ENCODE measurements at places on chromosomes 5 and 9.

DNA sequence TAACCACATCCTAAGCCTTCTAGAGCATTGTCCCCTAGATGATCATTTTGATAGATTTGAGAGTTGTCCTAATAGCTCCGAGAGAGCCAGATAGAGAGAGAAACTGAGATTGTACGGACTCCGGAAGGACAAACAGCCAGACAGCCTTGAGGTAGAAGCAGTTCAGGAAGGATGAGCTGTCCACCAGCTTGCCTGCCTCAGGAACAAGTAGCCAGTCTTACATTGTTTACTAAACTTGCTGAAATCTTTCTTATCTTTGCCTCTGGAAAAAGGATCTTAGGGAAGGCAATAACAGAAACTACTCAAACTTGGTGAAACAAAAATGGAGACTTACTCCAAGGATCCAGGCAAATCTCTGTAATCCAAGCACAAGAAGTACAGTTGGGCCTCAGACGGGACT, 39.0 kb upstream of the SAP30L start:
- no peak for DNase-seq

DNA sequence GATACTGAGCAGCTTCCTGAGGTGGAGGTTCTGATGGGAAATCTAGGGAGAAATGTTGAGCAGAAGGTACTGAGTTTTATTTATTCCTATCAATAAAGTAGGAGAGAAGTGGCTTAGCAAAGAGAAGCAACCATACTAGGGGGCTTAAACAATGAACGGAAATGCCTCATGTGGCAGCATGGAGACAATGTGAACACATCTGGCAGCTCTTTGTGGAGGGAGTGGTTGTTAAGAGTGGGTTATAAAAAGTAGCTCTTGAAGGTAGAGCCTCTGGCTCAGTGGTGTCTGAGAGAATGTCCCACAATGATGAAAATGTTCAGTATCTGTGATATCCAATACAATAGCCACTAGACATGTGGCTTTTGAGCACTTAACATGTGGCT, 52.7 kb upstream of the EQTN start:
- DNase-seq, result no peak

DNA sequence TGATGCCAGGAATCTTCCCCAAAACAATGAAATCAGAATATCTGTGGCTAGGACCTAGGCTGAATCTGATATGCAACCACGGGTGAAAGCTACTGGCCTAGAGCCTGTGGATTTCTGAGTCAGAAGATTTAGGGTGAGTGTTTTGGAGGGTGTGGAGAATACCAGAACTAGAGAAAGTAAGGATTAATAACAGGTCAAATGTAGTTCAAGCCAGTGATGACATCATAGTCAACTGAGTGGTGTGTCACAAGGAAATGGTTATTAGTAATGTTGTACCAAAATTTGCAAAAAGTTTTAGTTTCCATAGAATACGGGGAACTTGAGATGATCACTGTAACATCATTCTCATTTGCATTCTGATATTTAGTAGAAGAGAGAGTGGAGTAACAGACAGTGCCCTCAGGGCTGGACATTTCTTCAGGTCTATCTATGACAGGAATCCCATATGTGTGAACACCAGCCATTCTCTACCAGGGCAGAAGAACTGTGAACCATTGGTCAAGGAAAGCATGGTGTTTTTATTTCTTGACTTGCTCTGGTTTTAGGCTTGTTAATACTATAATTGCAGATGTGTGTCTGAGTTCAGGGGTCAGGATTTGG, 3.7 kb downstream of the GALNT12 start:
- DNase-seq, result no peak

- no peak for DNase-seq
Observed at GRCh38 chr9:115598751-115599150, 480.8 kb upstream of the TNC start.

DNA sequence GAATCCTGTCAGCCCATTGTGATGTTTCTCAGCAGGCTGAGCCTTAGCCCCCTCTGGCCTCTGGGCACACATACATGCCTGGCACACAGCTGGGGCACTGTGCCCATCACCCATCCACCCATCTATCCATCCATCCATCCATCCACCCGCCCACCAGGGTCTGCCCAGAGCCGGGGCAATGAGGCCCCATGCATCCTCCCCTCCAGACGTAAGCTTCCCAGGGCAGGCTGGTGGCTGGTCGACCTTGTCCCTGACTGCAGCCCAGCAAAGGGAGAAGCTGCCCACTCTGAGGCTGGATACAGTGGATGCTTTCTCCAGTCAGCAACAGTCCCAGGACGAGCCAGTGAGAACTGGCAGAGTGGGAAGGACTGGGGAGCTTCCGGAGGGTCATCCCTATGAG, 21.1 kb upstream of the SLC25A51 start:
- DNase-seq, result no peak

GRCh38 chr9:98031935-98032334, 24.6 kb upstream of the NANS start:
- no peak for DNase-seq

DNA sequence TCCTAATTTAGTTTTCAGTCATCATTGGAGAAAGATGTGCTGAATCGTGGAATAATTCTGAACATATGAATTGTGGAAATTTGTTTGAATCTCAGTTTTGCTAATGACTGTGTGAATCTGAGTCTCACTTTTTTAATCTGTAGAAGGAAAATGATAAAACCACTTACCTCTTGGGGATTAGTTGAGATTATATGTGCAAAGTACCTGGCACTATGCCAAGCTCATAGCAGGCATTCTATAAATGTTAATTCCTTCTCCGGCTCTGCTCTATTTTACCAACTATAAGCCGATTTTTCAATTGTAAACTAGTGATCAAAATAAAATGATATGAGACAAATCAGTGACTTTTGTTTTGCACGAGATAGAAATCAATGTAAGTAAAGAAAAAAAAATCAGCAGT, 290.8 kb downstream of the TRPM3 start:
- no peak for DNase-seq

GRCh38 chr9:76718166-76718565, 46.1 kb upstream of the PCA3 start:
- DNase-seq, result no peak

GRCh38 chr5:74127381-74128320, 501.7 kb downstream of the ARHGEF28 start:
- DNase-seq, result no peak

DNA sequence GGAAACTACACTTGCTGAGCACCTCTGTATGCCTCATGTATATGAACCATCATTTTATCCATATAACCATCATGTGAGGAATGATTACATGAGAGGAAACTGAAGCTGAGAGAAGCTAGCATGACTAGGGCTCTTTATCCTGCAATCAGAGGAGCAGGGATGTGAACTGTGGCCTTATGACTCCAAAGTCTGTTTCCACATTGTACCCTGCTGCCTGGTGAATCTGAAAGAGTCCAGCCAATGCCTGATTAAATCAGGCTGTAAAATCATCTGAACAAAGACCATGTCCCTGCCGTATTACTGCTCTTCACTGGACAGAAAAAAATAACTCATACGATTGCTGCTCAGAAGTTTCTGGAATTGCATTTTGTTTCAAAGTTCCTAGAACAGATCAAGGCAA, 67.0 kb downstream of the LPAR1 start:
- no peak for DNase-seq

DNA sequence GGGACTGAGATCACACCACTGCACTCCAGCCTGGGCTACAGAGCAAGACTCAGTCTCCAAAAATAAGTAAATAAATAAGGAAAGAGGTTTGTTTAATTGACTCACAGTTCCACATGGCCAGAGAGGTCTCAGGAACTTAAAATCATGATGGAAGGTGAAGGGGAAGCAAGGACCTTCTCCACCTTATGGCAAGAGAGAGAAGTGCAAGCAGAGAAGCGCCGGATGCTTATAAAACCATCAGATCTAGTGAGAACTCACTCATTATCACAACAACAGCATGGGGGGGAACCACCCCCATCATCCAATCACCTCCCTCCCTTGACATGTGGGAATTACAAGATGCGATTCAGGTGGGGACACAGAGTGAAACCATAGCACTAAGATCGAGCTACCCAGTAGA, 22.8 kb upstream of the RGMB start:
- no peak for DNase-seq

DNA sequence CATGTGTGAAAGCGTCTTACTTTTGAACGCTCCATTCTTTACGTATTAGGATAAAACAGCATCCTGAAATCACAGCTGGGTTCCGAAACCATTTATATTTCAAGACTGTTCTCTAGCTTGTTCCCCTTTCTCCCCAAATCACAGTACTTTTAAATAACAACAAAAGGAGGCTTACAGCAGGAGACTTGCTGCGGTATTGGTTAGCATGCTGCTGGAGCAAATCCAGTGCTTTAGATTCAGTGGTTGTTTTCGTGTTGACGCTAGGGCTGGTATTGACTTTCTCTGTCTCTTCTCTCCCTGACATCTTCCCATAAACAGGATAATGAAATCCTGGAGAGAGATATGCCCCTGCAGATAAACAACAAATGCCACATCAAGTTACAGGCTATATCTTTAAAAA, 103.1 kb downstream of the ZNF608 start:
- DNase-seq, result no peak

GRCh38 chr5:119313658-119314605, 41.9 kb upstream of the TNFAIP8 start:
- no peak for DNase-seq

GRCh38 chr9:113675475-113675941, 200.6 kb upstream of the ZNF618 start:
- no peak for DNase-seq

- DNase-seq, result no peak
Observed at GRCh38 chr5:120151181-120151580, 312.9 kb upstream of the PRR16 start.

DNA sequence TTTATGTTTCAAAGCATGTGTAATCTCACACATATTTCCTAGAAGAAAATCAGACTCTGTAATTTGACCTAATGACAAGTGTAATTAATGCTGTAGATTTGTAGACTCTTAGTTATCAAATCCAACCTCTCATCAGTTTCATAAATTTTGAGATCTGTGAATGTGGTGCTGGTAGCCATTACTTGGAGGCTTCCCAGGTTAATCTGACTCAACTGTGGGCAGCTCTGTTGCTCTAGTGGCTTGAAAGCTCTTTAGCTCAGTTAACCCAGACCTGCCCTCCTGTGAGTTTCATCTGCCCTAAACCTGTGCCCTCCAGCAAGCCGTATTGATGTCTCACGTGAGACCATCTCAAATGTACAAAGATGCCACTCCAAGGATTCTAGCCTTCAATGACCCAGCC, 323.4 kb downstream of the FBXL7 start:
- no peak for DNase-seq

DNA sequence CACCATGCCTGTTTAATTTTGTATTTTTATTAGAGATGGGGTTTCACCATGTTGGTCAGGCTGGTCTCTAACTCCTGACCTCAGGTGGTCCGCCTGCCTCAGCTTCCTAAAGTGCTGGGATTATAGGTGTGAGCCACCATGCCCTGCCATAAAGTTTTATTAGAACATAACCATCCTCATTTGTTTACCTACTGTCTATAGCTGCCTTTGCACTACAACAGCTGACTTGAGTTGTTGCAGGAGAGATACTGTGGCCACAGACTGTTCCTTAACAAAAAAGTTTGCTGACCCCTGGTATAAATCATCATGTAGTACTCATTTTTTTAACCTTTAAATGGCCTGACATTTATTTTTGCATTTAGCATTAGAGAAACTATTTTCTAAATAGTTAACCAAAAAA, 31.7 kb downstream of the SNX30 start:
- no peak for DNase-seq

DNA sequence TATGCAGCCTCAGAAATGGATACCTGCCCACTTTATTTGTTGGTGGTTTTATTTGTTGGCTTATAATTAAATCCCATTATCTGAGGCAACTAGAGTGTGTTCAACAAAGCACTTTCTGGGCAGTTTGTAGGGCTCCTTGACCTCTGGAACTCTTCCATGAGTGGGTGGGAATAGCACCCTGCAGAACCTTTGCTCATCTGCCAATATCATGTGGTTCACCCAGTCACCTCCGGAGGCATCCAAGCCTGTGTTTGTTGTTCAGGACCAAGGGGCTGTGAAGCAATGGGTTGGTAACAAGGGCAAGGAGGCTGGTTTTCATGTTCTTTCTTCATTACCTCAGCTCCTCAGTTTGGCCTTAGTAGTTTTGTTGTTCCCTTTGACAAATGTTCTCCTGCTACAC, 314.0 kb downstream of the NDUFS4 start:
- no peak for DNase-seq

GRCh38 chr5:150434464-150434863, 15.1 kb downstream of the RPS14 start:
- no peak for DNase-seq

DNA sequence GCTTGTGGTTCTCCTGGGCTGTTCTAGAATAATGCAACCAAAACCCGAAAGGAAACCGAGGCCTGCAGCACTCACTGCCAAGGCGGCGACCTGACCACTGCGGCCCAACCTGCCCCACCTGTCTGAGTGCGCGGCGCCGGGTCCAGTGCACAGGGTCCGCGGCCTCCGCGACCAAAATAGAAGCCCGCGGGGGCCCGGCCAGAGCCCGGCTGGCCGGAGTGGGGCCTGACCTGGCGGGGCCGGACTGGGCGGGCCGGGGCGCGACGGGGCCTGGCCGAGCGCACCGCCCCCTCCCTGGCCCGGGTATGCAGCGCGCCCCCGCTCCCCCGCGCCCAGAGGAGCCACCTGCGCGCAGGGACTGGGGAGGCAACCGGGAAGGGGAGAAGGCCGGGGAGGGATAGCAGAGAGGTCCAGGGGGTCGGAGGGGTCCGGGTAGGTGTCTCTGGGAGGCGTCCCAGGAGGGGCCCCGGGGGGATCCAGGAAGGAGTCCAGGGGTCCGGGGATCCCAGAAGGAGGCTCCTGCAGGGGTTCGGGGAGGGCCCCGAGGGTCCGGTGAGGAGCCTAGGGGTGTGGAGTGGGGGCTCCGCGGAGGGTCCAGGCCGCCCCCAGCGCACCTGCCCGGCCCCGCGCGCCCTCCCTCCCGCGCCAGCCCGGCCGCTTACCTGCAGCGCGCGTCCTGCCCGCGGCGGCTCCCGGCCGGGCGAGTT, 503 bp downstream of the SEMA4D start:
- peak; percentile 55 for DNase-seq

DNA sequence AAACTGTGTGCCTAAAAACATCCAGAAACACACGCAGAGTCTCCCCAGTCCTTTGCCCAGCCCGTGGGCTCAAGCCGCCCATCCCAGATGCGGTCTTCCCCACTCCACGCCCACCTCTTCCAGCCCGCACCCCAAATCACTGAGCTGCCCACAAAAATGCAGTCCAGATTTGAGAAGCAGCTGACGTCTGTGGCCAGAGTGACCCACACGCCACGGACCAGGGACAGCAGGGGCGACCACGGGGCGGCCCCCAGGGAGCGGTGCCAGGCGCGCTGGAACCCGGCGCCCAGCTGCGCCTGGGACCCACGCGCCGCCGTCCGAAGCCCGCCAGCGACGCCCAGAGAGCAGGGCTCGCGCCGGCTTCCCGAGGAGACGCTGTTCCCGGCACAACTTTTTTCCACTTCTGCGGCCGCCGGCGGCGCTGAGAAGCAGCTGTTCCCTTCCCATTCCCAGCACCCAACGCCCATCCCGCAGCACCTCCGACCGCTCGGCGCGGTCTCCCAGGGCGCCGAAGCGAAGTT, 674 bp downstream of the LHFPL2 start:
- no peak for DNase-seq

DNA sequence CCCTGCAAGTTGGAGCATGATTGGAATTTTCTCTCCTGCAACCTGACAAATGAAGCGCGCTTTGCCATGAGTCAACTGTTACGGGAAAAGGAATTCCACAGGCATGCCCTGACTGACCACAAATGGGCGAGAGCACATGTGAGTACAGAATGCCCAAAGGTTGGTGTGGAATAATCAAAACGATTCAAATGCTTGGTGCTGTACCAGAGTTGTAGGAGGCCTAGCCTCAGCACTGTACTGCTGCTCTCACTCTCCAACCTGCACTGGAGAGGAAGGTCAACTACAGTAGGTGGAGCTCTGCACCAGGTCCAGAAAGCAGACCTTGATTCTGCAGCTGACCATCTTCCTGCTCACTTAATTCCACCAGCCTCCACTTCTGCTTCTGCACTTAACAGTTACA, 406.9 kb upstream of the ACTBL2 start:
- DNase-seq, result no peak

Measured in activated T-cell treated with anti-CD3 and anti-CD28 coated beads, Interleukin-2, amount 50 U/mL, for 24 hours (primary cell).